ENCODE measurements at places on chromosomes 16 and 17. TPM values are rescaled to one million over a fixed set of nuclear protein-coding genes. Genes with fewer than 3 reads are reported as not detected.

Gene TBC1D3G
- total RNA-seq = not detected

Gene SRCAP
- 82.3 TPM for total RNA-seq

Gene MPV17L
- 17.1 TPM for total RNA-seq

Gene PLA2G10
- total RNA-seq = 1.4 TPM

Gene GRAP
- 3.6 TPM for total RNA-seq

Gene HS3ST2
- 2.0 TPM for total RNA-seq

Gene MRPL28
- 56.6 TPM for total RNA-seq

Gene P2RX1
- total RNA-seq = 44.3 TPM

Gene IKZF3
- total RNA-seq = 24.3 TPM

Gene SCARF1
- 16.3 TPM for total RNA-seq

Gene EPX
- not detected for total RNA-seq

- no peak for DNase-seq
Measured at GRCh38 chr17:54256401-54256929, 433.7 kb downstream of the KIF2B start.

DNA sequence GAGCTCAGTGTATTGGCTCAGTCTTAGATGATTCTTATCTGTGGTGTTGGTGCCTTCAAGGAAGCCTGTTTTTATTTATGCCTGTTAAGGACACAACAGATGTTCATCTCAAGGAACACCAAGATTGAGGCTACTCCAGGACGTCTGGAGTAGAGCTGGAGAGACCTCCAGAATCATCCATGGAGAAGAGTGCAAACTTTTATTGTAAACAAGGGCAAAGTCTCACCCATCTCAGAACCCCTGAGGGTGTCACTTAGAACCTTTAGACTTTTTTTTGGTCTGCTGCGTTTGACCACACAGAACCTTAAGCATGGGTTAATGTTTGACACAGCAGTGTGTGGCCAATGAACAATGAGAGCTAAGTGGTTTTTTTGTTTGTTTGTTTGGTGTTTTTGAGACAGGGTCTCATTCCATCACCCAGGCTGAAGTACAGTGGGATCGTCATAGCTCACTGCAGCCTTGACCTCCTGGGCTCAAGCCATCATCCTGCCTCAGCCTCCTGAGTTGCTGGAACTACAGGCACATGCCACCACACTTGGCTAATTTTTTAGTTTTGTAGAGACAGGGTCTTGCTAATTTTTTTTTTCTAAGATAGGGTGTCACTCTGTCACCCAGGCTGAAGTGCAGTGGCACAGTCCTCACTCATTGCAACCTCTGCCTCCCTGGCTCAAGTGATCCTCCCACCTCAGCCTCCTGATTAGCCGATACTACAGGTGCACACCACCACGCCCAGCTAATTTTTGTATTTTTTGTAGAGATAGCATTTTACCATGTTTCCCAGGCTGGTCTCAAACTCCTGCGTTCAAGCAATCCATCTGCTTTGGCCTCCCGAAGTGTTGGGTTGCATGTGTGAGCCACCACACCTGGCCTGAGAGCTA lies 16.3 kb downstream of the SLC47A1 start:
- DNase-seq = no peak

GRCh38 chr17:78154903-78155811 lies 9.0 kb downstream of the C17orf99 start:
- no peak for DNase-seq

- peak; percentile 68 for DNase-seq
Measured at GRCh38 chr16:63702981-63703590, 1418.8 kb downstream of the CDH11 start.

- no peak for DNase-seq
Measured at GRCh38 chr16:2253293-2253692, 1.9 kb upstream of the ECI1 start.

DNA sequence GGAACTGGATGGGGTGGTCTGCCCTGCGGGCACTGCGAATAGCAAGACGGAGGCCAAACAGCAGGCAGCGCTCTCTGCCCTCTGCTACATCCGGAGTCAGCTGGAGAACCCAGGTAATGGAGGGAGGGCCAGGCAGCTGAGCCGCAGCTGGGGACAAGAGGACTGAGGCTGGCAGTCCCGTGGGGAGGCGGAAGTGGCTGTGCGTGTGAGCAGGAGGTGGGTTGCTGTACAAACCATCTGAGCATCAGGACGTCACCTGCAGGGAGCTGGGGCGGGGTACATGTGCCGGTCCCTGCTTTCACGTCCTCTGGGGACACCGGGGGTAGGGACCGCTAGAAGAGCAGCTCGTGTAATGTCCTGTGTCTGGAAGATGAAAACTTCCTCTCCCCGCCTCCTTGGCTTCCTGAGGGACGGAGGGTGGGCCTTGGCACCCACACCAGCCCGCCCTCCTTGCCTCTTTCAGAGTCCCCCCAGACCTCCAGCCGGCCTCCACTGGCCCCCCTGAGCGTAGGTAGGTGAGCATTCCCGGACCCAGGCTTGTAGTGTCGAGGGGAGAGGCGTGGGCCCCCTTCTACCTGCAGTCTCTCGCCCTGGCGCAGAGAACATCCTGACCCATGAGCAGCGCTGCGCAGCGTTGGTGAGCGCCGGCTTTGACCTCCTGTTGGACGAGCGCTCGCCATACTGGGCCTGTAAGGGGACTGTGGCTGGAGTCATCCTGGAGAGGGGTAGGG lies 3.7 kb downstream of the ADAD2 start:
- no peak for DNase-seq

GRCh38 chr17:74639704-74640151 lies 16.2 kb upstream of the CD300E start:
- no peak for DNase-seq

- no peak for DNase-seq
Measured at GRCh38 chr17:57331423-57331822, 75.1 kb downstream of the MSI2 start.

GRCh38 chr17:39538866-39539265 lies 68.9 kb downstream of the NEUROD2 start:
- no peak for DNase-seq

DNA sequence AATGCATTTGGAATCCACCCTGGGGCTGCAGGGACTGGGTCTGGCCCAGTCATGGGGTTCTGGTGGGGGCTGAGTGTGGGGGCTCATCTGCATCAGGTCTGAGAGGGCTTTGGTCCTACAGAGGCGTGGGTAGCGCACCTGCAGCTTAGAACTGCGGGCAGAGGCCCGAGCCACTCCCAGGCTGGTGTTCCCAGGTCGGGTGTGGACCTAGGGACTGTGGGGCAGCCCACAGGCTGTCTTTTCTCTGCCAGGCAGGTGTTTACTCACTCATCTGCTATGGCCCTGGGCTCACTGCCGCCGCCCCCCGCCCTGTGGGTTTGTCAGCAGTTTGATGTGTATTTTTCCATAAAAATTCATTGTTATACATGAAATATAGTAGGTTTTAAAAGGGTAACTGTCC lies 27.0 kb upstream of the DOC2B start:
- DNase-seq = no peak

DNA sequence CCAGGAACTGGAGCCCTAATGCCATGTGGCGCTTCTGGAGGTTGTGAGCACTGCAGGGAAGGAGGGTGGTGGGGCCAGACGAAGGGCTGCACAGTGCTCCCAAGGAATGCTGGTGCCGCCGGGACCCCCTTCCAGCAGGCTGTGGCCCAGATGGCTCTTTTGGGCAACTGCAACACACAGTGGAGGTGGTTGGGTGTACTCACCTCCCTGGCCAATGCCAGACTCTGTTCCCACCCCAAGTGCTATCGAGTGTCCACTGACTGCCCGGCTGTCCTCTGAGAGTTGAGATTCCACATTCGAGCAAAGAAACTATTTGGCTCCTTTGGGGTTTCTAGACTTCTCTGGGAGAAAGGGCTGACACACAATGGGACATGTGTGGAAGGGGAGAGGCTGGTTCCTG lies 167.9 kb downstream of the RGS9 start:
- no peak for DNase-seq

GRCh38 chr17:46061435-46061834 lies 62.4 kb downstream of the STH start:
- no peak for DNase-seq

DNA sequence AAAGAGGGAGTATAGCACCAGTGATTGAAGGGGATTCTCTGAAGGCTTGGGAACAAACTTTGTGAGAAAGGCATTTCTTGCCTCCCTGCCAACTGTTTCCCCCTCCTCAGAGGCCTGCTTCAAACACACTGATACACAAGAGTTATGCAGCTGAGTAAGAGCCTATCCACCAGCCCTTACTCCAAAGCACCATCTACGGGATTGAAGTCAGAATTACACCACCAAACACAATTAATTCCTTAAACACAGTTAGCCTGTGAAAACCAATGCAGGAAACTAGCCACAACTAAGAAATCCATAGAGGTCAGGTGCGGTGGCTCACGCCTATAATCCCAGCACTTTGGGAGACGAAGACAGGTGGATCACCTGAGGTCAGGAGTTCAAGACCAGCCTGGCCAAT lies 138.3 kb downstream of the SHCBP1 start:
- no peak for DNase-seq

- DNase-seq = no peak
Measured at GRCh38 chr16:75621170-75621477, 2.0 kb downstream of the ADAT1 start.

GRCh38 chr16:83552228-83552627 lies 255.6 kb upstream of the HSBP1 start:
- DNase-seq = no peak

DNA sequence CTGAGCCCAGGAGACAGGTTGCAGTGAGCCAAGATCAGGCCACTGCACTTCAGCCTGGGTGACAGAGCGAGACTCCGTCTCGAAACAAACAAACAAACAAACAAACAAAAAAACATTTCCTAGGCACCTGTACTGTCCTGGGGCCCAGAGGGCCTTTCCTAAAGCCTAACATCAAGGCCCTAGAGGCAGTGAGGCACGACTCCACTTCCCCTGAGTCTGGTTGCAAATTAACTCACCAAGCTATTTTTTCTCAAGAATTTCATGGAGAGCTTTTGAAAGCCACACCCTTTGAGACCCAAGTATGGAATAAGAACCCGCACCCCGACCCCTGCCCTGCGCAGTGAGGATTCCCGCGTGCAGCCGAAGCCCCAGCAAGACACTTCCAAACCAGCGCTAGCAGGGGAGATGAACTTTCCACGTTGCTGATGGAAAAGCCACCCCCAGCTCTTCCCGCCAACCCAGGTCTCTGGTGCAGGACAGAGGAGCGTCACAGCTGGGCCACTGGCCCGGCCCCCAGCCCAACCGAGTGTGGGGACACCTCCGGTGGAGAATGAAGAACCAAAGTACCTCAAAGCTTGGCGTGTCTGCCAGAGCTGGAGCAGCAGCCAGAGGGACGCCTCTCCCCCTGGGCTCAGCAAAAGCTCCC lies 1.2 kb downstream of the CHST5 start:
- DNase-seq = no peak

- peak; percentile 83 for DNase-seq
Measured at GRCh38 chr16:58024486-58025350, 836 bp upstream of the MMP15 start.

- DNase-seq = no peak
Measured at GRCh38 chr17:55734128-55734781, 11.6 kb upstream of the TMEM100 start.

DNA sequence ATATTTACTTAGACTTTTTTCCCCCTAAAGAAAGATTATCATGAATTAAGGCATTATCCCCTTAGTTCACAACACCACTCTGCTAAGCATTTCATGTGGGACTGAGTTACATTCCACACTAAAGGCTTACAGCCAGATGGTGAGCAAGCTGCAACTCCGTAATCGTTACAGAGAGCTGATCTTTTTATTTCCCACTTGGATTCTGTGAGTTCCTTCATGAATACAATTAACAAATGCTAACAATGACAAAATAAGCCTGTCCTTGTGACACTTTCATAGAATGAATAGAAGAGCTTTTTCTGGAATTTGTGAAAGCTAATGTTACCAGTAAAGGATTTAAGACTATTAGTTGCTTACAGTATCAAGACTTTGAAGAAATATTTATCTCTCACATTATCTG lies 8.7 kb downstream of the OGFOD1 start:
- no peak for DNase-seq

DNA sequence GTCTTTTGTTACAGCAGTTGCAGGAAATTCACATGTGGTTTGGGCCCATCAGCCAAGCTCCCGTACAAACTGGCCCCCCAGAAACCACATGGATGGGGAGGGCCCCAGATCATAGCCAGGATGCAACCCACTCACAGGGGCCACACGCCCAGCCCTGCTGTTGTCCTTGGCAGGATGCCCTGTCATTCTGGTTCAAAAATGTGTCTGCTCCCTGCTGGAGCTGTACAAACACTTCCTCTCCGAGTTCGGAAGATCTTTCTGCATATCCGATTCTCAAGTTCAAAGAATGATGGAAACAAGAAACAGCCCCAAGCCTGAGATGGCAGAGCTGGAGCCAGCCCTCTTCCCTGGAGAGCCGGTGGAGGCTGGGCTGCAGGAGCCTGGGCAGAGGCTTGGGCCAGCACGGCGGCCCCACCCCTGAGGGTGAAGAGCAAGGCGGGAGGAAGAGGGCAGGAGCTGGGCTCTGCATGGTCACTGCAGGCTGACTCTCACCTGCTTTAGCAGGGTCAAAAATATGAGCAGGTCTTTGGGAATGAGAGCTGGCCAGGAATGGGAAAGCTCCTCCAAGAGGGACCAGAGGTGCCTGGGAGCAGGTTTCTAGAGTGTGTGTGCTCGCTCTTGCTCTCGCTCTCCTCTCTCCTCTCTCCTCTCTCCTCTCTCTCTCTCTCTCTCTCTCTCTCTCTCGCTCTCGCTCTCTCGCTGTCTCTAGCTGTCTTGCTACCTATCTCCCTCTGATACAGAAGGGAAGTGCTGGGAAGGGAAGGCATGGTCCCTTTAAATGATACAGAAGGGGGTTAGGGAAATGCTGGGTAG lies 34.7 kb upstream of the ENPP7 start:
- peak; percentile 67 for DNase-seq

DNA sequence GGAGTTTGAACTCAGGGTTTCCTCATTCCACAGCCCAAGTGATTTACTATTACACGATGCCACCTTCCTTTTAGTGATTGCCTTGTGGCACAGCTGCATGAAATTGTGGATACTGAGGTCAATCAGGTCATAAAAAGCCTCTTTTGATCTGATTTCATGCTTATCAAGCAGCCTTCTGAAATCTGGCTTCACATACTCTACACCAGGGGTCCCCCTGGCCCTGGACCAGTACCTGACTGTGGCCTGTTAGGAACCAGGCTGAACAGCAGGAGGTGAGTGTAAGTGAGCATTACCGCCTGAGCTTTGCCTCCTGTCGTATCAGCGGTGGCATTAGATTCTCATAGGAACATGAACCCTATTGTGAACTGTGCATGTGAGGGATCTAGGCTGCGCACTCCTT lies 13.8 kb downstream of the SLFN5 start:
- DNase-seq = no peak

DNA sequence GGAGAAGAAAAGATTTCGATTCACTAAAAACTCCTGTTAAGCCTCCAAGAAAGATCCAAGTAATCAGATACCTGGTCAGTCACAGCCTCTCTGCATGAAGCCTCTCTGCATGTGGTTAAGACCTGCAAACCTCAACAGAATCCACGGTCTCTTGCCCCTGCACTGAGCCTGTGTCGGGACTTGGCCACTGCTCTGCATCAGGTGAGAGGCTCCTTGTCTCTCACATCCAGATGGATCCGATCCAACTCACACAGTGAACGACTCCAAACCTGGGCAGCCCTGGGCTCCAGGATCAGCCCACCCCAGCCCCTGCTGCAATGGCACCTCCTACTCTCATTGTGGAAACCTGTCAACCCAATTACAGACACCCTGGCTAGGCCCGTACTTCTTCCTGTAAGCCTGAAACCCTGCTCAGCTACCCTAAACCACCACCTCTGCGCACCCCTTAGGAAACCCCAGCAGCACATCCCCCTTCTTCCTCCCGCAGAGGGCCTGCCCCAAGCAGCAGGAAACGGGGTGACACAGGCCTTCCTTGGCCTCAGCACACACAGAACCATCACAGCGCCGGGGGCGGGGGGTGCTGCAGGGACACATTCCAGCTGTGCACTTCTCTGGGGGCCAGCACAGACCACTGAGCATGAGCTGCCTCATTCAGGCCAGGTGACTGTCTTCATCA lies 129.5 kb downstream of the ANKRD11 start:
- no peak for DNase-seq
